Pulmonary artery endothelial cell (primary cell): ENCODE measurements at places on chromosomes 5 and 9. TPM values are rescaled to one million over a fixed set of nuclear protein-coding genes. Genes with fewer than 3 reads are reported as not detected.

Gene AIF1L
- 64.6 and 72.3 TPM in 2 replicates for total RNA-seq

GRCh38 chr9:107637421-107638420 is 148.2 kb upstream of the KLF4 start:
- peak; percentile 96 for DNase-seq

DNA sequence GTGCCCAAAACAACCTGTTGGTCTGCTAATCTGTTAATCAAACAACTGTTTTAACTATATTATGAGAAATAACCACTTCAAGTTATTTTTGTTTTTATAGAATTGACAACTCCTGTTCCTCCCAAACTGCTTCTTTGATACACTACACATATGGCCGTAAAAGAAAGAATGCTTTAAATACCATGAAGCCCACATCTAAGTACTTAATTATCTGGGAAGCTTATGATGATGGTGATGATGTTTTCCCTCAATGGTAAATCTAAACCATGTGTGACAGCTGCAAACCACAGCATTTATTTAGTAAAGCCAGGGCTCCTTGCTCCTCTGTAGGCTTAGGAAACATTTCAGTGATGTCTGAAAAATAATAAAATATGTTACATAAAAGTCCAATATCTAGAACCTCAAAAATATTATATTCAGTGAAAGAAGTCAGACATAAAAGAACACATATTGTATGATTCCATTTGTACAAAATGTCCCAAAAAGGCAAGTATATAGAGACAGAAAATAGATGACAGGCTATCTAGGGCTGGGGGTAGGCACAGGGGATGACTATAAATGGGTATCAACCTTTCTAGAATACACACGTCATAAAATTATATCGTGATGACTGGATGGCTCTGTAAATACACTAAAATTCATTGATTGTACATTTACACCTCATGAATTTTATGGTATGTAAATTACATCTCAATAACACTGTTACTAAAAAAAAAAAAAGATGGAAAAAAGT is 154.1 kb downstream of the EFNA5 start:
- DNase-seq: no peak

DNA sequence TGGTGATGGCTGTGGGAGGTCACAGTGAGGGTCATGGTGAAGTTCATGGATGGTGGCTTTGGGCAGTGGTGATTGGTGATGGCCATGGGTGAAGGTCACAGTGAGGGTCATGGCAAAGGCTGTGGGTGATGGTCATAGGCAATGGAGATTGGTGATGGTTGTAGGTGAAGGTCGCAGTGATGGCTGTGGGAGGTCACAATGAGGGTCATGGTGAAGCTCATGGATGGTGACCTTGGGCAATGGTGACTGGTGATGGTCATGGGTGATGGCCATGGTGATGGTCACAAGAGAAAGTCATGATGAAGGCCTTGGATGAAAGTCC is 115.6 kb upstream of the IRX4 start:
- DNase-seq: no peak

GRCh38 chr5:97501965-97502305 is 318.9 kb upstream of the RIOK2 start:
- DNase-seq: no peak

- no peak for DNase-seq
Observed at GRCh38 chr5:171676286-171676944, 109.2 kb upstream of the SMIM23 start.
